ENCODE measurements at places on chromosomes 4 and X. TPM values are rescaled to one million over a fixed set of nuclear protein-coding genes. Genes with fewer than 3 reads are reported as not detected.
A peak's percentile ranks its signal among the peaks of the same experiment; 100 is the strongest.

DNA sequence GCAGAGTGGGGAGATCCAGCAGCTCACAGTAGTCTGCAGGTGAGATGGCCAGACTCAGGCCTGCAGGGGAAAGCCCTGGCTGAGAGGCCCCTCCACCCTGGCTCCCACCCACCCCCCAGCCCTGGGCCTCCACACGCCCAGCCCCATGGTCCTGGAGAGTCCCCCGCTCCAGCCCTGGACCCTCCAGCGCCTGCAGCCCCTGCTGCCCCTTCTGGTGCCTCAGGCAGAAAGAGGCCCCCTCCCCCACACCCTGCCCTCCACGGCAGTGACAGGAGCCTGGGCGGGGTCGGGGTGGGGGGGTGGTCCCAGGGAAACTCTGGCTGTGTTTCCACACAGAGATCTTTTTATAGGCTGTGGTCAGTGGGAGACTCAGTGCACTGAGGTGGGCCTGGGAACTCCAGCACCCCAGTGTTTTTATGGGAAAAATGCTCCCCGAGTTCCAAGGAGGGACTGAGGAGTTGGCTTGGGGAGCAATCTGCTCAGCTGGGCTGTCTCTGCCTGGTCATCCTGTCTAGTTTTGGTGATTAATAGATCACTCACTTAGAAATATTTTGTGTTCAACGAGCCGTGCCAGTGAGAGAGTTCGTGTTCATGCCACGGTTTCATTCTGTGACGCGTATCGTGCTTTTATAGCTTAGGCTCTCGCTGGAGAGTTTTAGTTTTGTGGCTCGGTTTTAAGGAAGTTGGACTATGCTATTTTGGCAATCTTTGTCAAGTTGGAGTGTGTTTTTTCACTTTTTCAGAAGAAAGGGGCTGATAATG, 53.1 kb upstream of the HGFAC start:
- no peak for ATAC-seq

GRCh38 chr4:102843938-102844337, 16.6 kb upstream of the UBE2D3 start:
- ATAC-seq, result no peak

DNA sequence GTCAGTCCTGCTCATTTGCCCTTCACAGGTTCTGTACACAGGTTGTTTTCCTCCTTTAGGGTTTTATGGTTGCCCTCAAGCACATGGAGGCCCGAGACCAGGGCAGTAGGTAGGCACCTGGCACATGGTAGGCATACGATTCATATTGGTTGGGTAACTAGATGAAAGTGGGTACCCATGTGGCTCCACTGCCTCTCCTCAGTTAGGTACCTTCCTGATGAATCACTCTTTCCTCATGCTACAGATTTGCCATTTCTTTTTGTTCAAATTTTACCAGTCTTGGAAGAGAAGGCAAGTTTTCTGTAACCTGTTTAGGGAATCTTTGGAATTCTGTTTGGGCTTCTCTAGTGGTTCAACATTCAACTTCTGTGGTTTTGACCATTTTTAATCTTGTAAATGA, 121.3 kb downstream of the FHIP1A start:
- ATAC-seq, result no peak

GRCh38 chr4:84531689-84532088, 32.6 kb upstream of the NKX6-1 start:
- no peak for ATAC-seq

- no peak for ATAC-seq
These were observed 194.7 kb downstream of the OPHN1 start for GRCh38 chrX:68238568-68238967.

DNA sequence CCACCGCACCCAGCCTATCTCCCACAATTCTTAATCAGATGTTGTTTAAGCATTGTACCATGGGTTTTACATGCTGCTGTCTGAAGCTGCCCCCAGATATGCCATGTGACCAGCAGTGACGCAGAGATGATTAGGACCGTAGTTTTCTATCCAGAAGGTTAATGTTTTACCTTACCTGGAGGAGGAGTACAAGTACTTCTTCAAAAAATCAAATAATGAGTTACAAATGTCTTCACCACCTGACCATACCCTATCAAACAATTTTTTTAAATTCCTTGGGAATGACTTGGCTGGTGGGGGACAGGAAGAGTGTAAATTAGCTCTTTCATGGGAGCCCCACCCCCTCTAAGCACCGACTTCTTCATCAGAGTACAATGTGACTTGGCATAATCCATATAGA, 16.2 kb upstream of the SGMS2 start:
- ATAC-seq, result no peak

- no peak for ATAC-seq
These were observed 178.7 kb downstream of the SLIT2 start for GRCh38 chr4:20430259-20430941.

DNA sequence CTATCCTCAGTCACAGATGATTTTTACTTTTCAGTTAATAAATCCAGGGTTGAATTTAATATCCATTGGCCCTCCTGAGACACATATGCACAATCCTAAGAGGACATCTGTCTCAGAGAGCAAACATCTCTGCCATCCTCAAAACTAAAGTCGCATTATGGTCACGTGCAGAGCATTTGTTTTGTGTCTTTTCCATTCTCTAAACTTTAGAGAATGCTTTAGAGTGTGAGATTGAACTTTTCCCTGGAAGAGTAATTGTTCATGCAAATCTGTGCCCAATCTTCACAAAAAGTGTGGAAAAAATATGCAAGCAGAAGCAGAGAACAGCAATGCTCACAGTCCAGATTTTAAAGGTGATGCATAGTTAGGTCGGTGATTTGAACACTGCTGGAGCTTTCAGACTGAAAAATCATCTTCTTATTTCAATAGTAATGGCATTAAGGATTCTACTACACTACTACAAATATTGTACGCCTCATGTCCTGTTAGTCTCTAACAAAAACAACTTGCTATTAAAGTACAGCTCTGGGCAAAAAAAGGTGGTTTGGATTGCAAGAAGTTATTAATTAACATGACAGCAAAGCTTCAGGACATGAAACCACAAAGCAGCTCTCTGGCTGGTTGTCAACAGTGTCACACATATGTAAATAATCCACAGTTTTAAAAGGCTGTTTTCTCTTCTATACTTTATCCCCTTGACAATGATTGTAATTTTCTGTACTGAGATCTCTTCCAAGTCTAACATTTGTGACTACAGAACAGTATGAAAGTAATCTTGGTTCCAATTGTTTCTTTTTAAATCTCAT, 19.9 kb downstream of the DCHS2 start:
- ATAC-seq, result no peak

DNA sequence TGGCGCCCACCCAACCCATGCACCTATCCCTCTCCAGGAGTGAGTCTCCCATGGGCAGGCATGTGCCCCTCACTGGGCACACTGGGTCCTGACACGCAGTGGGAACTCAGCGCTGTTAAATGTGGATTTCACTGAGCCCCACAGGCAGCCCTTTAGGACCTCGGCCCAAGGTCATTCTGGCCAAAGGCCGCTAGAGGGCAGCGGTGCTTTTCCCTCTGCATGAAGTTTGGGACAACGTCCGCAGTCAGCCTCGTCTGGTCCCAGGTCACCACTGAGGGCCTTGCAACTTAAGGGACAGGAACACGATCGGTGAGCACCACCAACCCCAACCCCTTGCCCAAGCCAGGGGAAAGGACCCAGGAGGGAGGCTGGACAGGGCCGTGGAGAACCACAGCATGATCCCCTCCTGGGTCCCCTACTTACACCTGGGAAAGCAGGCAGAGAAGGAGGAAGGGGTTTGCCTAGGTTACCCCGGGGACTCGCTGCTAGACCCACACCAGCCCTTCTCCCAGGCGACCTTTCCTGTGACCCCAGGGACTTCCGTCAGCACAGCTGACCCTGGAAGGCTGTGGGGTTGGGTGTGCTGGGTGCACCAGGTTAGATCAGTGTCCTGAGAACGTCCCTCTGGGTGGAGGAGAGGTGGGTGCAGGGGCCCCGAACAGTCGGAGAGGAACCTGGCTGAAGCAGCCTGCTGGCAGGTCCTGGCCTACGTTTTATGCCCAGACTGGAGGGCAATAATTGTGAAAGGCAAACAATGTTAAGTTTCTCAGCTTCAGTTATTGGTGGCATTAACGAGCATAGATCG, 24.0 kb downstream of the CYTL1 start:
- peak; percentile 53 for ATAC-seq

DNA sequence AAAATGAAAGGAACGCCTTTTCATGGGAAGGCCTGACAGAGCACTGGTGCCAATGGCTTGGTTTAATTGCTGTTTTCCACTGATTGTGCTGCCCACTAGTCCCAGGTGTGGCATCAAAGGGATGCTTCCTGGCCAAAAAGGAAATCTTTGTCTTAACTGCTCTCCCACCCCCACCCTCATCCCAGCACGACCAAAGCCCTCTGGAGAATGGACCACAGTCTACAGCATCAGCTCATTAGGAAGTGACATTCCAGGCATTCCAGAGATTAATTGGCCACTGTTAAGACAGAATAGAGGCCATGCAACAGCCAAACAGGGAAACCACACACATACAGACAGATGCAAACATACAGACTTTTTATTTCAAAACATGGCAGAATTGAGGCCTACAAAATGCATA, 143.2 kb downstream of the LHFPL1 start:
- no peak for ATAC-seq

- peak; percentile 83 for ATAC-seq
These were observed 2.3 kb upstream of the C1QTNF7 start for GRCh38 chr4:15425520-15425919.

DNA sequence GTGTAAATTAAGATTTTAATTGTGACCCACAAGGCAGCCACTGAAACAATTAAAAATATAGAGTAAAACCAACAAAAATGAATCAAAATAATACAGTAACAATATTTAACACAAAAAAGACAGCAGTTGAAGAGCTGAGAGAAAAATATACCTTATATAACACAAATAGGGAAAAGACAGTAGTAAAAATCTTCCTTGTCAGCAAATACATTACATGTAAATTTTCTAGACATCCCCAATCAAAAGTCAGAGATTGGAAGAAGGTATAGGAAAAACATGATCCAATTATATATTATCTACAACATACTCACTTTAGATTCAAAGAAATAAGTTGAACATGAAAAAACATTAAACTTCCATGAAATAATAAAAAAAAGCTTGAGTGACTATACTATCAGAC, 330.8 kb downstream of the UBE2NL start:
- no peak for ATAC-seq

DNA sequence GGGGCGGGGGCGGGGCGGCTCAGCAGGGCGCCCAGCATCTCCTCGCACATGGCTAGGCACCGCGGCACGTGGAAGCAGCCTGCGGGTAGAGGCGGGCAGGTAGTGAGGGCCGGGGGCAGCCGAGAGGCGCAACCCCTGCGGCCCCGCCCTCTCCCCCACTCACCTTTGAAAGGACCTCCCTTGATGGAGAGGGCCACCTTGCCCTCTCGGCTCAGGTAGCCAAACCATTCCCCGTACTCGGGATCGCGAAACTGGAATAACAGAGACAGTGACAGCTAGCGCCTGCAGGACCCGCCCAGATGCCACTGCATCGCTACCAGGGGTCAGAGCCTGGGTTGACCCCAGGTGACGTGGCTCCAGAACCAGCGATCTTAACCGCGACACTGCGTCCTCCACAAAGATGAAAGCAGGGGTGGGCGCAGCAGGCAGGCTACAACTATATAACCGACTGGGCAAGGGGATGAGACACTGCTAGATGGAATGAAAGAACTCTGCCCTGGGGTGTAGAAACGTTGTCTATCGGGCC, 552 bp upstream of the NAA10 start:
- ATAC-seq, result peak; percentile 43

DNA sequence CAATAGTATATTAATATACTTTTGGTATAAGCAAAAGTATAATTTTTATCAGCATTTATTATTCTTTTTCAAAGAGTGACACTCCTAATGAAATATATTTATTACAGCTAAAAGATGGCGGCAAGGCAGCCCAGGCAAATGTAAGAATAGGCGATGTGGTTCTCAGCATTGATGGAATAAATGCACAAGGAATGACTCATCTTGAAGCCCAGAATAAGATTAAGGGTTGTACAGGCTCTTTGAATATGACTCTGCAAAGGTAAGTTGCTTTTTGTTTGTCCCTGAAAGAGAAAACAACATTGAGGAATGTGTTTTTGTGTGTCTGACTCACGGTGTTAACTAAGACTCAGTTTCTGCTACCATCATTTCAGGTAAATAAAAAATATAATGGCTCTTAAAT, 71.9 kb downstream of the PDLIM5 start:
- no peak for ATAC-seq

GRCh38 chr4:78629991-78630541, 78.5 kb downstream of the ANXA3 start:
- ATAC-seq, result no peak

DNA sequence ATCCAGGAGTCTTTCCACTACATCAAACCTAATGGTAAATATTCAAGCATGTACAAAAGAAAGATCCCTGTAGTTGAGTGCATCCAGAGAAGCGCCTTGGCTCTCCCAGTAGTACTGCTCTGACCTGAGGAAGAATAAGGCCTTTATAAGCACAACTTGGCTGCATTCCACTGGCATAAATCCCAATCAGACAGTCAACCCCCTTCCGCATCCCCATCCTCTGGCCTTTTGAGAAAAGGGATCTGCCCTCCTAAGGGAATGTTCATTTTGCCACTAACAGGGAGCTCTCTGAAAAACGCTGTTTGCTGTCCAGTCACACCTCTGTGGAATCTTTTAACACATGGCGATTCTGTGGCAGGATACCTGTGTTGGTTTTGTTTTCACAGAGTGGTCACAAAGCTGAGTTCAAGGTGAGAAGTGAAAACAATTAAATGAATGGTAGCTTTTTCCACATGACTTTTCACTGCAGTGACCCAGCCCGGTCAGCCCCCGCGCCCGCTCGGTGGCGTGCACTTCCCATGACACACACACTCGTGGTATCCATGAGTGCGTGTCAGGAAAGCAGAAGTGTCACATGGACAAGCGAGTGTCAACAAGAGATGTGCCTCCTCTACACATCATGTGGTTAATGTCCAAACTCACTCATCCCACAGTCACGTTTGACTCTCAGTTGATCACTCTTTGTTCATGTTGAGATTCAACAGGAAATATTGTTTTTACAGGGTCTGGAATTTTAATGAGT, 112.2 kb upstream of the ENPP6 start:
- ATAC-seq, result peak; percentile 63

DNA sequence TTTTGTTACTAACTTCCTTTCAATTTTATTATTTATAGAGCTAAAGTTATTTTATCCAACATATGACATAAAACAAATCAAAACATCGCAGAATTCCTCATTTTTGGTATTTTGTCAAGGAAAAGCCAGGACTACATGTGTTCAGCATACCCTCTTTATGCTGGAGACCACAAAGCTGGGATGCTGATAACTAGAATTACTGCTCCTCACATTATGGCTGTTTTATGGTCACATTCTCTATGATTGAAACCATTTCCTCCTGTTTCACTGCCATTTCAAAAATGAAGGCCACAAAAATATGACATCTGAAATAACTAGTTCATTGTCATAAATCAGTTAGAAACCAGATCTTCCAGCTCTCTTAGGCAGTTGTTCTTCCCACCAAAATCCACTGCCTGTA, 41.7 kb downstream of the KLHL34 start:
- ATAC-seq, result no peak

HSFX4 gene
- total RNA-seq, result not detected

IL21 gene
- total RNA-seq, result 17.1 TPM

GABRE gene
- total RNA-seq, result not detected

BEX3 gene
- 3.5 TPM for total RNA-seq

DRD5 gene
- not detected for total RNA-seq

INTU gene
- total RNA-seq, result 0.15 TPM

MAGEA11 gene
- not detected for total RNA-seq

CCKAR gene
- total RNA-seq, result not detected

DGAT2L6 gene
- total RNA-seq, result not detected

GK gene
- total RNA-seq, result 70.4 TPM
